ENCODE measurements at places on chromosomes 12 and 14. TPM values are rescaled to one million over a fixed set of nuclear protein-coding genes. Genes with fewer than 3 reads are reported as not detected.

The DLGAP5 gene
- total RNA-seq = 12.4 TPM

The ZC3H10 gene
- 4.2 TPM for total RNA-seq

The KRT84 gene
- total RNA-seq = not detected

The LMNTD1 gene
- total RNA-seq = 0.18 TPM

The SYNJ2BP gene
- total RNA-seq = 34.2 TPM

The PTPRR gene
- 2.0 TPM for total RNA-seq

Measured in muscle of leg (tissue), 16 donors.